ENCODE measurements at places on chromosomes 7 and 10.

GRCh38 chr7:87000344-87000743, 59.1 kb downstream of the ELAPOR2 start:
- DNase-seq, result no peak

- no peak for DNase-seq
Observed at GRCh38 chr10:34010891-34011290, 676.4 kb upstream of the NRP1 start.

DNA sequence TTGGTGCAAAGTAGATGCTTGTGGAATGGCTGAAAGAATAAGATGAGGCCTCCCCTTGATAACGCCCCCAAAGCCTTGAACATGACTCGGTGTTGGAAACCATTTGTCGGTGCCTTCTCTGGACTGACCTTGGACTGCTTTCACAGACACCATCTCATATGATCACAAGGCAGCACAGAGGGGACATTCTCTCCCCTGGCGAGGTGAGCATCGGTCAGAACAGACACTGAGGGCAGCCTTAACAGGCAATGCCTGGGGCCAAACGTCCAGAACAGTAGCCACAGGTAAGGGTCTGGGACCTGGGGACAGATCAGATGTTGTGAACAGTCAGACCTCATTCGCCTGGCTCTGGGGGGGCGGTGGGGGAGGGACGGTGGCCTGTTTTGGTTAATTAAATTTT, 2.8 kb upstream of the TRRAP start:
- DNase-seq, result no peak

DNA sequence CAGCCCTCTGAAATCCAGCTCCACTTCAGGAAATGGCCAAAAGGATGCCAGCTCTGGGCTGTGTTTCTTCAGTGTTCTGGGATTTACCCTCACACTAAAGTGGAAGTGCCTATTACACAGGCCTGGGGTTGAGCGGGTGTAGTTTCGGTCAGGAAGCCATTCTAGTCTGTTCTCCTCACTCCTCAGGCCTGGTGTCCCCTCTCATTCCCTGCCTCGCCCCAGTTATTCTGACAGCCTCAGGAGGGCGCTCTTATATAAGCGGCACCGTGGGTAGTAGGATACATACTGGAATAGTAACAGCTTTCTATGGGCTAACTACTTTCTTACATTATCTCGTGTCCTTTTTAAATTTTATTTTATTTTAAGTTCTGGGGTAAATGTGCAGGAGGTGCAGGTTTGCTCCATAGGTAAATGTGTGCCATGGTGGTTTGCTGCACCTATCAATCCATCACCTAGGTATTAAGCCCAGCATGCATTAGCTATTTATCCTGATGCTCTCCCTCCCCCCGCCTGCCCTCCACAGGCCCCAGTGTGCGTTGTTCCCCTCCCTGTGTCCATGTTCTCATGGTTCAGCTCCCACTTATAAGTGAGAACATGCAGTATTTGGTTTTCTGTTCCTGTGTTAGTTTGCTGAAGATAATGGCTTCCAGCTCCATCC, 12.2 kb upstream of the LGI1 start:
- DNase-seq, result no peak

DNA sequence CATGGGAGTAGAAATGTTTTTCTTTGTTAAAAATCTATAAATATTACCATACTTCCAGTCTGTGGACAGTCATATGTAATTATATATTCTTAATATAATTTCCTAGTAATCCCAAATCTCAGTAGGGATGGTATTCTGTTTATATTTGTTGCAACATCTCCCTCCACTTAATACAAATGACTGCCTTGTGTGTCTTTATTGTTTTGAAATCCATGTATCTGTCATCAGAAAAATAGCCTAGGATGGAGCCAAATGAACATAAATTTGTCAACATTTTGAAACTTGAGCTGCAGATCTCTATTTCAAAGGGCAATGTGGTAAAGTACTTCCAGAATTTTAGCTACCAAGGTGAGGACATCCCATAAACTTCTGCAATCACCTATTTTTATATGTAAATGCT, 290.7 kb downstream of the TSPAN12 start:
- no peak for DNase-seq

Data from stimulated activated CD4-positive, alpha-beta T cell treated with anti-CD3 and anti-CD28 coated beads, Interleukin-12 subunit alpha, Interleukin-12 subunit beta, amount 100 ng/mL, for 4 hours (primary cell).